AG20443 (cell line): ENCODE measurements at places on chromosomes 6 and 20.
A peak's percentile ranks its signal among the peaks of the same experiment; 100 is the strongest.

DNA sequence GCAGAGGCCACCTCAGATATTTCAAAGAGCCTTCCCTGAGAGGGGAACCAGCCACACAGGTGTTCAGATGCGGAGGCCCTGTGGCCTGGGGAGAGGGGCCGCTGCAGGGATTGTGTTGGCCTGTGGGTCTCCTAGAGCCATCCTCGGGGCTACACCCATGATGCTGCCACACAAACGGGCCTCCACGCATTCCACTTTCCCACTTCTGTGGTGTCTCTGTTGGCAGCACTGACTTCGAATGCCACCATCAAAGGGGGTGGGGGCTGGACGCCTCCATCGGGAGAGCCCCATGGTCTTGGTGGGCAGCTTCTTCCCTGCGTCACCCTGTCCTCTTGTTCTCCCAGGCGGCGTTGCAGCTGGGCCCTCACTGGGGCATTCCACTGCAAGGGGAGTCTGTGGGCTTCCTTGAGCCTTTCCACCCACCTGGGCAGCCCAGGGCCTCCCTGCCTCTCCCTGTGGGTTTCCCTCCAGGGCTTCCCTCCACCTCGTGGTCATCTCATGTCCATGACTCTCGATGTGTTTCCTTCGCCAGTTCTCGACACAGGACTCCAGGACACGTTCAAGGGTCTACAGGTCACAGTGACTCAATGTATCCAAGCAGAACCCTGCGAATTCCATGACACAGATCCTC is 145.5 kb downstream of the ERMARD start:
- DNase-seq = no peak

DNA sequence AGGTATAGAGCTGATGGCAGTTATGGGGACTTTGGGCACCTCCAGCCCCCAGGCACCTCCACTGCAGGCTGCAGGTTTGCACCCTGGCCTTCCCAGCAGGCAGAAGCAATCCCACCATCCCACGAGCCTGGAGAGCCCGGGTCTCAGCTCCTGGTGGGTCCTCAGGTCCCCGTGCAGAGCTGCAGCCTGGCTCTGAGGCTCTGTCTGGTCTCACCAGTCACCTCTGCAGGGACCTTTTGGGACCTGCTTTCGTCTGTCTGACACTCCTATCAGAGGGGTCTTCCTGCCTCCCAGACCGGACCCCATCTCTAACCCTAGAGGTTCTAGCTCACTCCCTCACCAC is 41.9 kb downstream of the FGD2 start:
- no peak for DNase-seq

DNA sequence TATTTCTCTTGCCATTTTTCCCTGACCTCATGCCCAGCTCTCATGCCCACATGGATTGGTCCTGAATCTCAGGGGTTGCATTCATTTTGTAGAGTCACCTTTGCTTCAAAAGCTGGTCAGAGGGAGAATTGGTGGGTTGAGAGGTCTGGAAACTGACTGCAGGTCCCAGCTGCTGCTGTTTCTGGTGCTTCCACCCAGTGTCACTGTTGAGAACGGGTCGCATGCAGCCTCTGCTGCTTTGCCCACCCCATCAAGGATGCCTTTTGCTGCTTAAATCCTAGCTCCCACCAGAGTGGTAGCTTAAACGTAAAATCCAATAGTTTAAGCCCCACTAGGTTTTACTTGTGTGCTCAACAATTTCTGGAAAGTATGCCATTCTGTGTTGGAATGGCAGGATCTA is 211.4 kb upstream of the TSHZ2 start:
- DNase-seq = no peak

DNA sequence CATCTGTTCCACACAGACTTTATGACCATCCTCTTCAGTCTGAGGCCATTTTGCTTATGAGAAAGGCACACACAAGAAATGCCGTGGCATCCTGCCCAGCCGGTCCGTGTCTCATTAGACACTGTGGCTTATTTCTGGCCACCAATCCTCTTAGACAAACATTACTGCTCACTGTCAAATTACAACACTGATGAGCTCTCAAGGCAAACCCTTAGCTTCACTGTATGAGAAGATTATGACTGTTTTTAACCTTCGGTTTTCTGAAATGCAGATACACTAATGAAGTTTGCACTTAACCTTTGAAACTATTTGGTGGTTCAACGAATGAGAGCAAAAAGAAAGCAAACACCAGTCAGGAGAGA is 50.5 kb upstream of the DST start:
- peak; percentile 69 for DNase-seq

GRCh38 chr20:49344975-49345374 is 67.1 kb upstream of the ZNFX1 start:
- DNase-seq = peak; percentile 95

DNA sequence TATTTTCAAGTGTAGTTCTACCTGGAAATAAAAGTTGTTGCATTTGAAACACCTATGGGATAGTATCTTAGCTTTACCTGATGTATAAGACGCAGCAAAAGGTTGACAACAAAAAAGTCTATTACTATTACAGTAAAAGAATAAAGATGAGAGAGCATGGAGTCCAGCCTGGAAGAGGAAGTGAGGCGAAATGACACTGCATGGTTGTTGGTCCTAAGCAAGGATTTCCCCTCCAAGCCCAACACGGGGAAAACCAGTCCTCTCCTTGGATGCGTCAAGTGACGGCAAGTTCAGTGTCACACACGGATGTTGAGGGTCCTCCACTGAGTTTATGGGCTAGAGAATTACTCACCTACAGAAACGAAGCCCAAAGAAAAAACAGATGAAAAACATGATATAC is 51.7 kb downstream of the COL11A2 start:
- no peak for DNase-seq

DNA sequence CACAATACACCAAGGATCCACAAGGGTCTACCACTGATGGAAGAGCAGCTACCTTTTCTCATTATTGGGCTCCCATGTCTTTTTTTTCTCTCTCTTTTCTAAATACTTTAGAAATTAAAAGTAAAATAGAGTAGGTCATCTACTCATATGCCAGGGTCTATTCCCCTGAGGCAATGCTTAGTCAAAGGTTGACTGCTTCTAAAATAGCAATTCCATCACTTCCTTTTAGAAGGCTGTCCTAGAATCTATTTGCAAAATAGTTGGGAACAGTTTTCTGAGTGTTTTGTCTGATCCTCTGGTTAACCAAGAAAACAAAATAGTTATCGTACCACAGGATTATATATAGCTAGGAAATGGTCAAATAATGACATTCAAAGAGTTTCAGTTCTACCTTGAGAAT is 174.1 kb downstream of the COL21A1 start:
- peak; percentile 9 for DNase-seq

DNA sequence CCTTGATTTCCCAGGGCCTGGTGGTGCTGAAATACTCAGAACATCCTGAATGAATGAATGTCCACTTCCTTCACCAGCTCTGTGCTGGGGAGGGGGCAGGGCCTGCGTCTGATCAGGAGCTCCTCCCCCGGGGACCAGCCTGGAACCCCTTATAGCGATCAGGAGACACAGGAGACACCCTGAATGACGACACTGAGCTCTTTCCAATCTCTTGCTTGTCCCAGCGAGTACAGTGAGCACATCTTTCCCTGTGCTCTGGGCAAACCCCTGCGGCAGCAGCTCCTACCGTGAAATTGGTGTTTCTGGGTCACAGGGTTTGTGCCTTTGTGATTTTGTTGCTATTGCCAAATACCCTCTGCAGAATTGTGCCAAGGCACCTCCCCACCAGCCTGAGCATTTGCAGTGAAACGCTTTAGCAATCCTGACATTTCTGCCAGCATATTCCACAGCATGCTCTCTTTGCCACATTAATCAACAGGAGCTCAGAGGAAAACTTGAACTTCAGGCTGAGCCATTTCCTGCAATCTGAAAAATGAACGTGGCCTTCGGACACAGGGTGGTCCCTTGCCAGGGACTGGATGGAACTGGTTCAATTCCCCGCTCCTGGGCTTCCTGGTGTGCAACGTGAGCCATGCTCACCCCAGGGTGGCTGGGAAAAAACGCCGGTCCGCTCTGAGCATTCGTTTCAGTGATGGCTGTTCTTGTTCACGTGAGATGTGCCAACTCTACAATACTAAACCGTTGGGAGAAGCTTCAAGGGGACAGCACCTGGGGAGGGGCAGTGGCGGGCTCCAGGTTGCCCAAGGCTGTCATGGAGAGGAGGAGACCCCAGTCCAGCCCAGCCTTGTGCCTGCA is 23.1 kb upstream of the MRGBP start:
- peak; percentile 58 for DNase-seq

GRCh38 chr6:108363889-108364313 is 69.0 kb downstream of the AFG1L start:
- no peak for DNase-seq

DNA sequence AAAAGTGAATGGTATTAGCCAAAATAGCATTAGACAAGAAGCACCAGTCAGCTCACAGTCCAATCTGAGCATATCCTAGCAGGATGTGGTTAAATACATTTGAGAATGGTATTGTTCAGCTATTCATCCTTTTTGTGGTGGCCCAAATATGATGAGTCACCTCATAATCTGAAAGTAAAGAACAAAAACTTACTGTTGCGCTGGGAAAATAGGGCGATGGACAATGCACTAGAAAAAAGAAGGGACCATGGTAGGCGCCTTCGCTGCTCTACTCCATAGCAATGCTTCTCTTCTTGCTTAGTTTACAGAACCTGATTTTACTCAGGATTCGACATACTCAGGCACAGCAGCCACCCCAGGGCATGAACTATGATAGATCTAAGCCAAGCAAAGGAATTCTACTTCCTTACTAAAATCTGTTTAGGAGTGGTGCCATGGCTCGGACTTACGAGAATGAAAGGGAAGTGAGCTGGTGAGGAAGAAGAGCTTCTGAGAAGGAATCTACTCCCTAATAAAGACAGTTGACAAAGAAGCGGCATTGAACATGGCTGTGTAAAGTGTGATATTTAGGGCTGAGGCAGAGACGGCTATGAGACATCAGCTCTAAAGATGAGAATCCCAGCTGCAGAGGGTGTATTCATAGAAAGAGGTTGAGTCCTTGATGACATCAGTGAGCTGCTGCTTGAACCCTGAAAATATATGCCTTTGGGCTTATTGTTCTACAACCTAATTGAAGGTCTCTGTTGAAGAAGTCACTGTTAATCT is 16.6 kb upstream of the FBXO9 start:
- DNase-seq = peak; percentile 52

DNA sequence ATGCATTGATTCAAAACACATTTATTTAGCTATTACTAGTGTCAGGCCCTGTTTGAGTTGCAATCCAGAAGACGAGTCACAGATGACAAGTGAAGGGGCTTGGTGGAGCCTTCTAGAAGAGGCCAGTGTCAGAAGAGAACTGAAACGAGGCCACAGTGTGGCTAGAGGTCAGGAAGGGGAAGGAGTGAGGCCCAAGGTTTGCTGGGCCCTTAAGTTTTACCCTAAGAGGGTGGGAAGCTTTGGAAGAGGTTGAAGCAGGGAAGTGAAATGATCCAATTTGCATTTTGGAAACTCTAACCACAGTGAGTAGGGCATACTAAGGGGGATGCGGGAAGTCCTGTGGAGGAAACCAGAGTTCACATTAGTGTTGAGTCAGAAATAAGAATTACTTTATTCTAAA is 25.0 kb downstream of the TTK start:
- no peak for DNase-seq

DNA sequence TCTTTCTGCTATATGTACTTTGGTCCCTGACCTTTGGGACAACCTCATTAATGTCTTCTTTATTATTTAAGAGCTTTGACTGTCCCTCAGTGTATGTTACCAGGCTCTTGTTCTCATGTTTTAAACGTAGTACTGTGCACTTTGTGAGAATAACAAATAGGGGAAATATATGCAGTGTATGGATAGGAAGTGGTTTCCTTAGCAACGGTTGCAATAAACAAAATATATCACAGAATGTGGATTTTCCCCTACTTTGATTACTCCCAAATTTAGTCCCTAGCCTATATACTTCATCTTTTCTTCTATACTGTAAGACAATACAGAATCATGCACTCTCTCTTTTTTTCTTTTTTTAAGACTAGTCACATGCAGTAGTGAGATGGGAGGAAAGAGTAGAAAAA is 123.8 kb upstream of the AKIRIN2 start:
- no peak for DNase-seq

DNA sequence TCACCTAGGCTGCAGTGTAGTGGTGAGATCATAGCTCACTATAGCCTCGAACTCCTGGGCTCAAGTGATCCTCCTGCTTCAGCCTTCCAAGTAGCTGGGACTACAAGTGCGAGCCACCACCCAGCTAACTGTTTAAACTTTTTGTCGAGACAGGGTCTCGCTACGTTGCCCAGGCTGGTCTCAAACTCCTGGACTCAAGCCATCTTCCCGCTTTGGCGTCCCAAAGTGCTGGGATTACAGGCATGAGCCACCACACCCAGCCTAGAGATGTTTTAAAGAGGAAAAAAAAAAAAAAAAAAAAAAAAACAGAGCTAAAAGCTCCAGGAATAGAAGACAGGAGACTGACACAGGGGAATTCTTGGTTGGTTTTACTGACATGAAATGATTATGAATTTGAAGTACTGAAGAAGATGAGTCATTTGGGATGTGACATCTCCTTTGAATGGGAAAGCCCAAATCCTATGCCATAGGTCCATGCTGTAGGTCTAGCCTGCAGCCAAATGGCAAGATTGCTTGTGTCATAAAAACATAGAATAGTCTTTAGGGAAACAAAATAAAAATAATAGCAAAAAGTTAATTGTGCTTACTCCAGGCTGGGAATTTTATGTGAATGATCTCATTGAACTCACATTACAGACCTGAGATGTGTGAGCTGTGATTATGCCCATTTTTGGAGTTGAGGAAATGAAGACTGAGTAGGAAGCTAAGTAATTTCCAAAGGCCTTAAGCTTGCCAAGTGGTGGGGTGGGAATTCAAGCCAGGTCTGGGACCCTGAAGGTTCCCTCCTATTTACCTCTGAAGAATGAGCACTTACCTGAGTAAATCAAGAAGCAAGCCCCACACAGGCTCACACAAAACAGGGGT is 24.3 kb upstream of the NHSL1 start:
- no peak for DNase-seq

GRCh38 chr6:79586548-79586947 is 44.6 kb upstream of the SH3BGRL2 start:
- DNase-seq = peak; percentile 40

GRCh38 chr20:14902432-14903089 is 565.1 kb upstream of the FLRT3 start:
- no peak for DNase-seq

DNA sequence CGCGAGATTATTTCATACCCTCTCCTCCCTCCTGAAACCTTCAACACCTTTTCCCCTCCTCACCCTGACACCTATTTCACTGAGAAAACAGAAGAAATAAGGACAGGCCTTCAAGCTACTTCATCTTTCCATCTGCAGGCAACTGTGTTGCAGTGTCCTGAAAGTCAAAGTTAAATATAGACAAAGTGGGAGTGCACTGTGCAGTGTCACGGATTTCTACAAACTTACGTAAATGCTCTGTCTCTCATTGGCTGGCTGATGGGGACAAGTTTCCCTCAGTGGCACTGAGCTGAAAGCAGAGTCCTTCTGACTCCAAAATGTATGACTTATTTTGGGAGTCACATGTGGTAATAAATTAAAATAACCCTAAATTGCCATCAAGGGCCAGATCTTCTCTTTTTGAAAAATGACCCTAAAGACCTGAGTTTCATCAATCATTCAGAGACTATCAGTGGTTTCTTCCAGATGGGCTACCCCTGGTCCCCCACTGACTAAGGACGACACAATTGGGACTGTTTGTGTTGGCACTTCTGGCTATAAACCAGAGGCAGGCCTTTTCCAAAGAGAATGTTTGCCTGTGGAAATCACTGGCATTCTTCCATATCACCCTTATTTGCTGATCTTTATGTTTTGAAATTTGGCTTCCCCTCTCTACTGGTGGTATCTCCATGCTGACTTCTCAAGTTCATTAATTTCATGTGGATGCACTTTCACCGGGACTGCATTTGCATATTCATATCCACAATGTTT is 21.6 kb downstream of the ALDH8A1 start:
- DNase-seq = no peak
